Suppressor macrophage treated with lipopolysaccharide for 4 hours (primary cell): ENCODE measurements at places on chromosomes 2 and 18.

DNA sequence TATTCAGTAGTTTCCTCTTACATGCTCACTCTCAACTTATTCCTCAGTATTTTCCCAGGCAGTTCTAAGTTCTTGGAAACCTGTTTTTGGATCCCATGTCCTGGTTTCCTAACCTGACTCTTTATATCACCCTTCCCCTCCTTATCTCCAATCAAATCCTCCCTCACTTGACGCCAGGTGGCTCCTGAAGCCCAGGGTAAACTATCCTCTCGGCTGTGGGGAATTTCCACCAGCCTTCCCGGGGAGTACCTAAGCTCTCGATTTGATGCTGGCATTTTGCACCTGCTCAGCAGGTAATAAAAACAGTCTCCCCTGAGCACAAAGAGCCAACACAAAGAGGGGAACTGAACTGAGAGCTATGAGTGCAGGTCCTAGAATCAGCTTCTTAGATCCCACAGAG, 538.0 kb downstream of the SLC4A3 start:
- no peak for DNase-seq

GRCh38 chr2:238406221-238406997, 20.3 kb upstream of the ASB1 start:
- no peak for DNase-seq

DNA sequence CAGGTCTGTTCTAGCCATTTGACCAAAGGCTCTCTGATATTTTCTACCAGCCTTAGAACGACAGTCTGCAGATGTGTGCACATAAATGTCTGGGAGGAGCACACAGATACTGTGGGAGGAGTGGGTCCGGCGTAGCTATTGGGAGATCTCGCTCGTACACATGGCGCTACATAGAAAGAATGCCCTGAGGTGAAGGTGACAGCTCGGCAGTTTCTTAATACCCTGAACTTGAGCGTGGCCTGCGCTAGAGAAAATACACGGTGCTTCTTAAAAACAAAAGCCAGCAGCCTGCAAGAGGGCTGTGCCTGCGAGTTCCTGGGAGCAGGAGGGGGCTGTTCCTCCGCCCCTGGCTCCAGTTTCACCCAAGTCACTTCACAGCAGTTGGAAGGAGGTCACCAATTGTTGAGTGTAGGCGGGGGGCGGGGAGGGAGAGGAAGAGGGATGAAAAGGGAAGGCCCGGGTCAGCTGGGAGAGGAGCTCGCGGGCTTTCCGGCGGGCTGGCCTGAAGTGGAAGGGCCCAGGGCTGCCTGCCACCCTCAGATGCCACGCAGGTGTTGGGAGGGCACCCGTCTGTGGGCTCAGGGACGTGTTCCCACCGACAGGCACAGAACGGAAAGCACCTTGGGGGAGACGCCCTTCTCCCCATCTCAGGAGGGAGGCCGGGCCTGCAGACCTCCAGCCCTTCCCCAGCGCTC, 124.7 kb upstream of the ZNF516 start:
- peak; percentile 74 for DNase-seq

- no peak for DNase-seq
These were observed 95.6 kb upstream of the KCNH7 start for GRCh38 chr2:162934191-162934590.

DNA sequence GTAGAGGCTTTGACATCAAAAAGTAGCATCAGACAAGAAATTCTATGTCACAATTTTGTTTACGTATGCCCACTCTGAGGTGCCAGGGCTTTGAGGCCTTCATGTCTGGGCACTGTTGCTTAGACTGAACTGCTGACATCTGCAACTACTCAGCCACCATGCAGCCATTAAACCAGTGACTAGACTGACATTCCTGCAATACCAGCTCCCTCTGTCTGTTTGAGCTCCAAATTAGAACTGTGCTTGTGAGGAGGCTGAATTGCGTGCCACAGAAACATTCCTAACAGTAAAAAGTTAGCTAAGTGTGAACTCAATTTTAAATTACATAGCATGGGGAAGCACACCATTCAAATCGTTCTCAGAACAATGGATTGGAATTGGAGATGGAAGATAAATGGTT, 163.2 kb downstream of the INSIG2 start:
- DNase-seq = no peak

- no peak for DNase-seq
These were observed 92.5 kb upstream of the EML6 start for GRCh38 chr2:54630858-54631497.

DNA sequence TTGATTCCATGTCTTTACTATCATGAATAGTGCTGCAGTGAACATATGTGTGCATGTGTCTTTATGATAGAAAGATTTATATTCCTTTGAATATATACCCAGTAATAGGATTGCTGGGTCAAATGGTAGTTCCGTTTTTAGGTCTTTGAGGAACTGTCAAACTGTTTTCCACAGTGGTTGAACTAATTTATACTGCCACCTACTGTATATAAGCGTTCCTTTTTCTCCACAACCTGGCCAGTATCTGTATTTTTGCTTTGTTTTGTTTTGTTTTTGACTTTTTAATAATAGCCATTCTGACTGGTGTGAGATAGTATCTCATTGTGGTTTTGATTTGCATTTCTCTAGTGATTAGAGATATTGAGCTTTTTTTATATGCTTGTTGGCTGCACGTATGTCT, 641.6 kb downstream of the SUCLG1 start:
- peak; percentile 3 for DNase-seq
